Putamen (tissue), 1 donor: ENCODE measurements at places on chromosomes 7 and 10.
A peak's percentile ranks its signal among the peaks of the same experiment; 100 is the strongest.

- DNase-seq, result no peak
Observed at GRCh38 chr10:102850025-102850518, 4.0 kb upstream of the BORCS7 start.

DNA sequence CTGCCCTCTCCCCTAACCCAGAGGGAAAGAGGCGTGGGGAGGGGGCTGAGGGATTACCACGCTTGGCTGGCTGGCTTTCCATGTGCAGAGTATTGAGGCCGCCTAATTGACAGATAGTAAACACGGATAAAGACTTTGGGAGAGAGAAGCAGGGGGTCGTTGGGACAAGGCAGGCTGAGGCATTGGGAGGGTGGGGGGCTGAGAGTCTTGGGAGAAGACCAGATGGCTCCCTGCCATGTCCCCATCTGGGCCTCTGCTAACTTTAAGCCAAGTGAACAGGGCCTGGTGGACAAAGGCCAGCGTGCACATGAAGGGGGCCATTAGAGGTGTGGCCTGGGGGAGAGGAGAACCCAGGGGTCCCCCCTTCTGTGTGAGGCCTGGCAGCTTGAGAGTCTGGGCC, 55.4 kb upstream of the MXI1 start:
- no peak for DNase-seq

DNA sequence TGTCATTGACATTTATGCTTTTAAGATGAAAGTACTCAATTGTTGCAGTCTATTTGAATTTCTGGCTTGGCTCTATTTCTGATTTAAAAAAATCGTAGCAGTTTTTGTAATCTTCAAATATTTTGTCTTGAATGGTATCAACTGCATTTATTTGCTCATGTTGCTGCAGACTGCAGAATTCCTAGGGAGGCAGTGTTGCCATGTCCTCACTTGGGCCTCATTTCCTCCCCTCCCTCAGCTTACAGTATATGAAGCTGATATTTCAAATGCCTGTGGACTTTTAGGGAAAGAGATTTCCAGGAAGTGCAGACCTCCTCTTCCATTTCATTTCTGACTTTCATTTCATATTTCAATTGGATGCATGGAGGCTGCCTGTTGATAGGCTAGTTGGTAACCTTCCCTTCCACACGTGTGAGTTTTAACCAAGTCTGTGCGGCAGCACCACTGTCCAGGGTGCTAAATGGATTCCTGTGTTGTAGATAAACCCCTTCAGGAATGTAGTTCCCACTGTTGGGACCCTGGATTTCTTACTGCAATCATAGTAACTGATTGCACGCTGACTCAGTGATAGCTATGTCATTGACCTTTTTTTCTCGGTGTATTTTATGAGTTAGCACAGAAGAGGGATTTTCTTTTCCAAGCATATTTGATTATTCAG, 17.5 kb downstream of the VPS50 start:
- DNase-seq, result no peak

GRCh38 chr7:7203813-7204575, 21.6 kb downstream of the C1GALT1 start:
- DNase-seq, result no peak

GRCh38 chr7:34357068-34357467, 300.9 kb upstream of the NPSR1 start:
- DNase-seq, result no peak

- no peak for DNase-seq
Observed at GRCh38 chr10:1824928-1825327, 87.6 kb upstream of the ADARB2 start.

DNA sequence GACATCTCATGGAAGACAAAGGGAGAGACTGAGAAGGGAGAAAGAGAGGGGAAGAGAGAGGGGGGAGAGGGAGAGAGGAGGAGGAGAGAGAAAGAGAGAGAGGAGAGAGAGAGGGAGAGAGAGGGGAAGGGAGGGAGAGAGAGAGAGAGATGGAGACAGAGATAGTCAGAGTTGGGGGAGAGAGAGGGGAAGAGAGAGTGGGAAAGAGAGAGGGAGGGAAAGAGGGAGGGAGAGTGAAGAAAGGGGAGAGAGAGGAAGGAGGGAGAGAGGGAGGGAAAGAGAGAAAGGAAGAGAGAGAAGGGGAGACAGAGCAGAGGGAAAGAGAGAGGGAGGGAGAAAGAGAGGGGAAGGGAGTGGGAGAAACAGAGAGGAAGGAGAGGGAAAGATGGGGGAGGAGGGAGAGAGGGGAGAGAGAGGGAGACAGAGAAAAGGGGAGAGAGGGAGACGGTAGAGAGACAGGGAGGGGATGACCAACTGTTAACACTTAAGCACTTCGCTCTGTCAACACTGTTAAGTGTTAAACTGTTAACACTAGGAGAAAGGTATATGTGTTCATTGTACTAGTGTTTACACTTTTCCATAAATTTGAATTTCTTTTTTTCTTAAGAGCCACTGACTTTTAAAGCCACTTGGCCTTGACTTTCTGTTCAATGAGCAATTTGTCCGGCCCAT, 21.8 kb upstream of the SDK1 start:
- no peak for DNase-seq

DNA sequence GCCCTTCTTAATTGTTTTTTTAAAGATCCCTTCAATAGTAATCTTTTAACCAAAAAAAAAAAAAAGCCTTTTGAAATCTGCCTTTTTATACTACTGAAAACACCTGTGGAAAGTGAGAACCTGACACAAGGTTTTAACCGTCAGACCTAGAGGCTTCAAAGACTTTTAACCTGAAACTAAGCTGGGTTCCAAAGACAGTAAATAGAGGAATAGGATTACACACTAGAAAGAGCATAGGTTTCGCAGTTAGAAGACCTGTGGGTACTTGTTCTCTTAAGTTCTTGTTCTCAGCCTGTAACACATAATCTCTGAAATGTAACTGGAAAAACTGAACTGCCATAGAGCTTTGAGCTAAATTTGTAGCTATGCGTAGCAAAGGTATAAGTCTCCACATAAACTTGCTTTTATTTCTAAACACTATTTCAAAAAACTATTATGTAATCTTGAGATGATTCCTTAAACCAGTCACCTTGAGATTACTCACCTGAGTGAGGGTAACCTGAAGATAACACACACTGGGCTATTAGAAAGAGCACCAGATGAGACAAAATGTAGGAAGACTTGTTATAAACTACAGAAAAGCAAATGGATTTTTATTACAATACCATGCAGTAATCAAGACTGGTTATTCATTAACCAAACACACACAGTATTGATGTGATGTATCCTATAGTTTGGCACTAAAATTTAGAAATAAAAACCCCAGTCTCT, 196.6 kb upstream of the FRMD4A start:
- DNase-seq, result no peak

DNA sequence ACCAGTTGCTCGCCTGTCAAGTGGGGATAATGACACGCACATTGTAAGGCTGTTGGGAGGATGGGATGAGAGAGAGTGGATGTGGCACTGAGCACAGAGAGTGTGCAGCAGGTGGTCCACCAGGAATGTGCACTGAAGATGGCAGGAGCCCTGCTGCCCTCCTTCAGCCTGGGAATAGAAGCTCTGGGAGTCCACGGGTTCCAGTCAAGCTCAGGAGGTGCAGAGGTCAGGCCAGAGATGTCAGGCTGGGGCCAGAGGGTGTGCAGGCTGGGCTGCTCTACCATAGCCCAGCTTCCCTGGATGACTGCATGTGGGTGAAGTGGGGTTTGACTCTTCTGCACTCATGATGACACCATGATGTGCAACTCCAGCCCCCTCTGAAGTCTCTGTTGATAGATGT, 58.7 kb downstream of the C10orf120 start:
- DNase-seq, result no peak

DNA sequence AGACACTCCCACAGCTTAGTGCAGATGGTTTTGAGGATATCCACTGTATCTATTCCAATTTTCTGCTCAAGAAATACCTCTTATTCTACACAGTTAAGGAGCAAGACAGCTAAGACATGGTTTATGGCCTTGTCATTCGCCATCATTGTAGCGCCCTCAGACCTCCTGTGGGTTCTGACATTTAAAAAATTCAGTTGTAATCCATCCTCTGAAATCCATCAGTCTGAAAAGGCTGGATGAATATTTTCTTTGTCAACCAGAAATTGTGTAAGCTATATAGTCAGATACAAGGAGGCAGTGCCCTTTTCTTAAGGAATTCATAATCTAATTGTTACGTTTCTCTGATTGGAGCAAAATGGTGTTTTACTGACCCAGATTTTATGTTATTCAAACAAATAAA, 353.6 kb downstream of the GALNT17 start:
- no peak for DNase-seq

DNA sequence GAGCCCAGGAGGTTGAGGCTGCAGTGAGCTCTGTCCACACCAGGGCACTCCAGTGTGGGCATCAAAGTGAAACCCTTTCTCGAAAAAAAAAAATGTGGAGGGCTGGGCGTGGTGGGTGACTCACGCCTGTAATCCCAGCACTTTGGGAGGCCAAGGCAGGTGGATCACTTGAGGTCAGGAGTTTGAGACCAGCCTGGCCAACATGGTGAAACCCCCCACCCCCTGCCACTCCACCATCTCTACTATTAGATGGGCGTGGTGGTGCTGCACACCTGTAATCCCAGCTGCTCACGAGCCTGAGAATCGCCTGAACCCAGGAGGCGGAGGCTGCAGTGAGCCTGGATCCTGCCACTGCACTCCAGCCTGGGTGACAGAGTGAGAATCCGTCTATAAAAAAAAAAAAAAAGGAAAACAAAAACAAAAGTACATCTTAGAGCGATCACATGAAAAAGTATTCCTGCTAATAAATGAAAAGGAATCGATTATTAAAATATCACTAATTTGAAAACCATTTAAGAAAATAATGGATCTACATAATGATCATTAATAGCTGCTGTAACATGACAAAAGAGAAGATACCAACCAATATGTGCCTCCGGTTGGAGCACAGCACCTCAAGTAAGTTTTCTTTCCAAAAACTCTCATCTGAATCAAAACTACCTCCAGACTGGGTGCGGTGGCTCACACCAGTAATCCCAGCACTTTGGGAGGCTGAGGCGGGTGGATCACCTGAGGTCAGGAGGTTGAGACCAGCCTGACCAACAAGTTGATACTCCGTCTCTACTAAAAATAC, 4.9 kb downstream of the HNRNPF start:
- no peak for DNase-seq

GRCh38 chr7:21617916-21618390, 75.1 kb downstream of the DNAH11 start:
- DNase-seq, result no peak

GRCh38 chr7:4188651-4189050, 493.4 kb upstream of the FOXK1 start:
- no peak for DNase-seq

DNA sequence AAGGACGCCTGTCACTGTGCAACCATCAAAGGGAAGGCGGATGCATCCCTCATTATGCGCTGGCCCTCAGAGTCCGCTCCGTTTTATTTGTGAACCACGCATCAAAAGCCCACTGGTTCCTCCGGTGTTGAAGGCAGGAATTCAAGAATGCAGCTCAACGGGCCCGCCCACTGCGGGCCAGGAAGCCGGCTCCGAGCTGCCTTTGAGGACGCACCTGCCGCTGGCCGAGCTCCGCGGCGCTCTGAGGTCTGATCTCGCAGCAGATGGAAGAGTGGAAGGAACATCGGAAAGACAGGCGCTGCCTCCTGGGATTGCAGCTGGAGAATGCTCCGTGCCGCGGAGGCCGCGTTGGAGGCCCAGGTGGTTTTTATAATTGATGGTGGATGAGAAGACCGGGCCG, 56.9 kb upstream of the ADGRA1 start:
- no peak for DNase-seq

DNA sequence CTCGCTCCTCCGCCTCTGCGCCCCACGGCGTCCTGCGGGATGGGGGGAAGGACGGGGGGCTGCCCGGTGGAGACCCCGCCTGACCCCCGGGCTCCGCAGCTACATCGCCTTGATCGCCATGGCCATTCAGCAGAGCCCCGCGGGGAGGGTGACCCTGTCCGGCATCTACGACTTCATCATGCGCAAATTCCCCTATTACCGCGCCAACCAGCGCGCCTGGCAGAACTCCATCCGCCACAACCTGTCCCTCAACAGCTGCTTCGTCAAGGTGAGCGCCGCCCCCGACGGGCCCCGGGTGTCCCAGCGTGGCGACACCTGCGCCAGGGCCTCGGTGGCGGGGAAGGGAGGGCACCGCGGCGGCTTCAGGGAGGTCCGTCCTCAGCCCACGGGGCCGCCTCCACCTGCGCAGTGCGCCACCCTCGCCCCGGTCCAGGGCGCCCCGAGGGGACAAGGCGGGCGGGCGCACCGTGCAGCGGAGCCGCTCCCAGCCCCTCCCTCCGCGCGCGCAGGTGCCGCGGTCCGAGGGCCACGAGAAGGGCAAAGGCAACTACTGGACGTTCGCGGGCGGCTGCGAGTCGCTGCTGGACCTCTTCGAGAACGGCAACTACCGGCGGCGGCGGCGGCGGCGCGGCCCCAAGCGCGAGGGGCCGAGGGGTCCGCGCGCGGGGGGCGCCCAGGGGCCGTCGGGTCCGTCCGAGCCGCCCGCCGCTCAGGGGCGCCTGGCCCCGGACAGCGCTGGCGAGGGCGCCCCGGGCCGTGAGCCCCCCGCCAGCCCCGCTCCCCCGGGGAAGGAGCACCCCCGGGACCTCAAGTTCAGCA, 793 bp downstream of the FOXL3 start:
- DNase-seq, result no peak

GRCh38 chr10:102505462-102506115, 1.8 kb downstream of the SUFU start:
- DNase-seq, result no peak

DNA sequence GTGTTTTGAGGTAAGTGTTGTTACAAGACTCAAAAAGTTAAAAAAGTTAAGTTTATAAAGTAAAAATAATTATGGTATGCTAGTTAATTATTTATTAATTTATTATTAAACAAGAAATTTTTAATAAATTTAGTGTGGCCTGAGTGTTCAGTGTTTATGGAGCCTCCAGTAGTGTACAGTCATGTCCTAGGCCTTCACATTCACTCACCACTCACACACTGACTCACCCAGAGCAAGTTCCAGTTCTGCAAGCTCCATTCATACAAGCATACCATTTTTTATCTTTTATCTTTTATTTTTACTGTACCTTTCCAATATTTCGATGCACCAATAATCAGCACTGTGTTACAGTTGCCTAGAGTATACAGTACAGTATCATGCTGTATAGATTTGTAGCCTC, 381.2 kb upstream of the MGMT start:
- no peak for DNase-seq

DNA sequence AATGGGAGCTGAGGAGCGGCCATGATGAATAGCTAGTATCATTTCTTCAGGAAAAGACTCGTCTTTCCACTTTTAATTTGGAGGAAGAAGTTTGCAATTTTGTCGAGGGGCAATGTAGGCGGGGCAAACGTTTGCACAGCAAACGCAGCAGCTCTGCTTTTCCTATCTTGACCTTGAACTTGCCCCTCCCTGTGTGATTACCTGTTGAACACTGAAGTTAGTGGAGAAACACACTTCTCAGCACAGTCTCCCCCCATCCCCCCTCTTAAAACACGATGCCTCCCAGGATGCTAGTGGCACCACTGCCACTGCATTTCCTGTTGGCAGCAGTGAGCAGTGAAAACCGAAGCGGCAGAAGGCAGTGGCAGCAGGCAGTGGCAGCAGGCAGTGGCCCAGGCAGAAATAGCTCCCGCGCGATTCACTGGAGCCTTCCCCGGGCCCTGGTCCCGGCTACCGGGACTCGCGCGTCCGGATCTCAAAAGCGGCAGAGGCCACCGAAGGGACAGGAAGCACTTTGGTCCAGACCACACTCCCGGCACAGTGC, at the start of gene EPDR1:
TSS of gene EPDR1 (plus strand) at position 336 of the 544 bp plus-strand sequence. CDS start 300 bp downstream, outside the sequence.
- peak; percentile 45 for DNase-seq
